ENCODE measurements at places on chromosomes 3 and 15.
A peak's percentile ranks its signal among the peaks of the same experiment; 100 is the strongest.

DNA sequence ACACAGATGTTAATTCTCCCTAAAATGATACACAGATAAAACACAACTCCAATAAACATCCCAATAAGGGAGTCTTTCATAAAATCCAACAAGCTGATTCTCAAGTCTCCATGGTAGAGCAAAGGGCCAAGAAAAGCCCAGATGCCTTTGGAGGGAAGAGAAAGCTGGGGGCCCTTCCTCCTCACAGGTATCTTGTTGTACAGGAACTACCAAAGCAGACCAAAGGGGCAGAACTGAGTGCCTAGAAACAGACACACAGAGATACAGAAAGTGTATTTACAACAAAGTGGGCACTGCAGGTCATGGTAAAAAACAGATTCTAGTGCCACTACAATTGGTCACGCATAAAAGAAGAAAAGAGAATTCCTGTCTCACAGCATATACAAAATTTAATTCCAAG is 87.2 kb upstream of the NSMCE3 start:
- H3K4me3 ChIP-seq, result no peak overlapping the region
- H3K36me3 ChIP-seq, result no peaks in the 10 kb centered on the region
- no peak for DNase-seq
- H3K27ac ChIP-seq, result no peak overlapping the region
- H3K27me3 ChIP-seq, result peaks cover 5% of the 10 kb centered on the region

DNA sequence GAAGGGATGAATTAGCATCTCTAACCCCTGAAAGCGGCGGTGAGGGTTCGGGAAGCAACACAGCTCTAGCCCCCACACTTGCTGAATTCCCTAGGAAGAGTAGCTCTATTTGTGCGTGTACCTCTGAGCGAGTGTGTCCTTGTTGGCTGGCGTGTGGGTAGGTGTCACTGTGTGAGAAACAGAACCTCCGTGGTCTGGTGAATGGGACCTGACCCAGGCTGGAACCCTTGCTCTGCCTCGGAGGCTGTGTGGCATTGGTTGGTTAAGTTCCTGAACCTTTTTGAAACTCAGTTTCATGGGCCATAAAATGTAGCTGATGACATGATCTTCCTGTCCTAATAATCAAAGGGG is 414 bp upstream of the TMEM115 start:
- H3K4me1 ChIP-seq, result peaks cover 55% of the 10 kb centered on the region
- no peak overlapping the region for H3K4me3 ChIP-seq
- no peaks in the 10 kb centered on the region for H3K27me3 ChIP-seq
- DNase-seq, result no peak
- peaks cover 10% of the 10 kb centered on the region for H3K36me3 ChIP-seq

GRCh38 chr15:67564021-67564967 is 21.8 kb downstream of the MAP2K5 start:
- no peak overlapping the region for H3K4me3 ChIP-seq
- no peaks in the 10 kb centered on the region for H3K27me3 ChIP-seq
- no peaks in the 10 kb centered on the region for H3K4me1 ChIP-seq
- H3K27ac ChIP-seq, result no peak overlapping the region
- H3K36me3 ChIP-seq, result peaks cover 22% of the 10 kb centered on the region

DNA sequence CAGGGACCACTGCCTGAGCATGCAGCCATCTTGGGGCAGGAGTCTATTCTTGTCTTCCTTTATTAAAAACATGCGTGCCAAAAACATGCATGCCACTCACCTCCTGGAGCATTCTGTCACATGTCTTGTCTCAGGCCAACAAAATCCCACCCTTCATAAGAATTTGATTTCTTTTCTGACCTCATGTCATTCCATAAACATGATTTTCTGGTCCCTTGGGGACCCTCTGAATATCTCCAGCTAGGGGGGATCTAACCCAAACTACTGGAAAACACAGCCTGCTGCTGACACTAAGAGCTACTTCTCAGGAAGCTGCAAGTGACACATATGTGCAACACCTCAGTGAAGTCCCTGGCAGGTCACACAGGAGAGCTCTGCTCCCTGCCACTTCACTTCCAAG is 26.8 kb upstream of the NOX5 start:
- H3K4me3 ChIP-seq, result no peak overlapping the region
- peaks cover 18% of the 10 kb centered on the region for H3K4me1 ChIP-seq
- H3K36me3 ChIP-seq, result no peaks in the 10 kb centered on the region

- peak overlapping the region; percentile 56 for H3K4me3 ChIP-seq
- H3K4me1 ChIP-seq, result peaks cover 8% of the 10 kb centered on the region
- no peaks in the 10 kb centered on the region for H3K36me3 ChIP-seq
- no peaks in the 10 kb centered on the region for H3K27me3 ChIP-seq
- no peak overlapping the region for H3K27ac ChIP-seq
Observed at GRCh38 chr15:73972984-73973682, 19.0 kb downstream of the STOML1 start.

GRCh38 chr3:128874481-128875180 is 4.8 kb upstream of the ACAD9 start:
- H3K4me3 ChIP-seq, result no peak overlapping the region
- no peak overlapping the region for H3K27ac ChIP-seq
- peaks cover 10% of the 10 kb centered on the region for H3K4me1 ChIP-seq

DNA sequence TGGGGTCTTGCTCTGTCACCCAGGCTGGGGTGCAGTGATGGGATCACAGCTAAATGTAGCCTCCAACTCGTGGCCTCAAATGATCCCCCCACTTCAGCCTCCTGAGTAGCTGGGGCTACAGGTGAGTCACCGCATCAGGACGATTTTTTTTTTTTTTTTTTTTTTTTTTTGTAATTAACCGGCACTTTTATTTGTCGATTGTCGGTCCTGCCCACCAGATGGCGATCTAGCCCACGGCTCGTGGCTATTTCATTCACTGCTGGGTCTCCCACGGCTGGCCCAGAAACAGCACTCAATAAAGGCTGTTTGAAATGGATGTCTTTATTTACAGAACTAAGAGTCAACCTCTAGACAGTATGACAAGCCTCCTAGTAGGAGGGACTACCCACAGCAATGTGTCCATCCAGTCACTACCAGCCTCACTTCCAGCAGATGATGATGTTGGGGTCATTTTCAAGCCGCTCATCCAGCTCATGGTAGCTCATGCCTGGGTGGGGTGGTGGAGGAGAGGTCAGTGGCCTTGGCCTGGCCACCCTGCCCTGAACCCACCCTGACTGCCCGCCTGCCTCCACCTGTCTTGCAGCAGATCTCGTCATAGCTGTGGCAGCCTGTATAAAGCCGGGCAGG is 1.8 kb upstream of the ZMYND10 start:
- no peaks in the 10 kb centered on the region for H3K27me3 ChIP-seq
- no peak overlapping the region for H3K4me3 ChIP-seq
- no peak for DNase-seq
- H3K36me3 ChIP-seq, result no peaks in the 10 kb centered on the region

DNA sequence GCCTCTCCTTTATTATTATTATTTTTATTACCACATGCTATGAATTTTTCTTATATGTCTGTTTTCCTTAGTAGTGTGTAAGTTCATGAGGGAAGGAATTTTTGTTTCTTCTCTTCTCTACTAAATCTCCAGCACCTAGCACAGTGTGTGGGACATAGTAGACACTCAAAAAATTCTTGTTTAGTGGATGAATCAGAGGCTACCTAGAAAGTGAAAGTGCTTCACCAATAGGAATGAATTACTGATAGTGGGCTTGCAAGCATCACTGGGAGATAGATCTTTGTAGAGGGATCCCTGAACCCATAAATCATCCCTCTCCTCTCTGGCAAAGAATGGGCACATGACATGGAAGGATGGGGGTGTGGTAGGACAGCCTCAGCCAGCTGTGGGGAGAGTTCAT is 8.5 kb downstream of the SPTBN5 start:
- H3K4me3 ChIP-seq, result no peak overlapping the region
- H3K27me3 ChIP-seq, result peaks cover 17% of the 10 kb centered on the region
- no peak for DNase-seq

GRCh38 chr3:113516115-113516505 is 1.2 kb upstream of the SPICE1 start:
- H3K27ac ChIP-seq, result no peak overlapping the region
- H3K27me3 ChIP-seq, result peaks cover 25% of the 10 kb centered on the region
- H3K36me3 ChIP-seq, result no peaks in the 10 kb centered on the region
- H3K4me3 ChIP-seq, result no peak overlapping the region
- DNase-seq, result no peak

GRCh38 chr3:24503616-24504113 is 9.0 kb upstream of the THRB start:
- H3K27me3 ChIP-seq, result no peaks in the 10 kb centered on the region
- H3K27ac ChIP-seq, result no peak overlapping the region
- no peaks in the 10 kb centered on the region for H3K36me3 ChIP-seq
- peaks cover 7% of the 10 kb centered on the region for H3K4me1 ChIP-seq

GRCh38 chr3:71369701-71370391 is 213.7 kb downstream of the FOXP1 start:
- DNase-seq, result no peak
- no peak overlapping the region for H3K27ac ChIP-seq
- H3K27me3 ChIP-seq, result no peaks in the 10 kb centered on the region
- H3K36me3 ChIP-seq, result no peaks in the 10 kb centered on the region
- peaks cover 13% of the 10 kb centered on the region for H3K4me1 ChIP-seq

DNA sequence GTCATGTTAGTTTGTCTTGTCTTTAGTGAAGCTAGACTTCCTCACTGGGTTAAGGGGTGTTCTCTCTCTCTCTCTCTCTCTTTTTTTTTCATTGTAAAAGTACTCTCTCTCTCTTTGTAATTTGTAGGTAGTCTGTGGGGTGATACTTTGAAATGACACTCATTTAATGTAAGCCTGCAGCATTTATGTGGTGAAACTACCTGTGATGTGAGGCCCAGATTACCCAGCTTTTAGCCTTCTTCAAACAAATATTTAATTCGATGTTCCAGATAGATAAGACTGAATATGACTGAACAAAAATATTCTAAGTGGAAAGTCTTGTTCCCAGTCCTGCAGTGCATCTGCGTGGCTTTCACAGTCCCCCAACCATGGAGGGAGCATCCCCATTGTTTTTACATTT is 49.7 kb downstream of the SQOR start:
- peaks cover 100% of the 10 kb centered on the region for H3K36me3 ChIP-seq
- no peaks in the 10 kb centered on the region for H3K4me1 ChIP-seq
- H3K27me3 ChIP-seq, result no peaks in the 10 kb centered on the region
- no peak overlapping the region for H3K27ac ChIP-seq
- no peak overlapping the region for H3K4me3 ChIP-seq

GRCh38 chr3:42501321-42501680 is 1.1 kb upstream of the VIPR1 start:
- DNase-seq, result no peak
- peak overlapping the region; percentile 50 for H3K4me3 ChIP-seq
- peaks cover 20% of the 10 kb centered on the region for H3K4me1 ChIP-seq
- H3K27ac ChIP-seq, result no peak overlapping the region

DNA sequence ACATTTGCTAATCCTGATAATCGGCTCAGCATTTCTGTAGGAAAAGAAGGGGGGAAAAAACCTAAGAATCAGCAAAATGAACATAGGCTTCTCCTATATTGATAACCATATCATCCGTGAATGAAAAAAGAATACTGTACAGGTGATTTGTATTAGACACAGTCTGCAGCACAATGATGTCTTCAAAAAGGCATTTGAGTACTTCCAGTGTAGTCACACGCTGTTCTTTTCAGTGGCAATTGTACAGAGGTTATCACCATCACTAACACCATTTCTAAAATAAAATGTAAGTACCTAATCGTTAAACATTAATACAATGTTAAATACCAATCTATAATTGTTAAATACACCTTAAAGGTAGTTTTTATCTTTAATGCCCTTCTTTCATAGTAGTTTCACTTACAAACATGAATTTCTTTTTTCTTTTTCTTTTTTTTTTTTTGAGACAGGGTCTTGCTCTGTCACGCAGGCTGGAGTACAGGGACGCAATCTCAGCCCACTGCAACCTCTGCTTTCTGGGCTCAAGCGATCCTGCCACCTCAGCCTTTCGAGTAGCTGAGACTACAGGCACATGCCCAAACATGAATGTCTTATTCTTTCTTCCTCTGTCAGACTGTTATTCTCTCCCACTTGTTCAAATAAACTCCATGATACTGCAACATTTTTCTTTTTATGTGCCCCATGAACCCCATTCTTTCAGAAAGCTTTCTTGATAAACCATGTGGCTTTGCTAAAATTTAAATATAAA is 18.4 kb downstream of the GOLGB1 start:
- H3K27ac ChIP-seq, result no peak overlapping the region
- H3K36me3 ChIP-seq, result peaks cover 38% of the 10 kb centered on the region
- DNase-seq, result no peak

GRCh38 chr15:45804028-45804427 is 169.2 kb downstream of the SQOR start:
- H3K4me1 ChIP-seq, result no peaks in the 10 kb centered on the region
- H3K36me3 ChIP-seq, result no peaks in the 10 kb centered on the region
- no peak for DNase-seq
- H3K27me3 ChIP-seq, result no peaks in the 10 kb centered on the region
- H3K4me3 ChIP-seq, result no peak overlapping the region

GRCh38 chr3:61136191-61136590 is 115.1 kb downstream of the FHIT start:
- H3K27ac ChIP-seq, result no peak overlapping the region
- no peaks in the 10 kb centered on the region for H3K4me1 ChIP-seq
- H3K27me3 ChIP-seq, result no peaks in the 10 kb centered on the region
- no peak overlapping the region for H3K4me3 ChIP-seq
- no peaks in the 10 kb centered on the region for H3K36me3 ChIP-seq

- no peak overlapping the region for H3K4me3 ChIP-seq
- no peaks in the 10 kb centered on the region for H3K36me3 ChIP-seq
- no peaks in the 10 kb centered on the region for H3K27me3 ChIP-seq
Observed at GRCh38 chr15:101207867-101208288, 44.0 kb downstream of the CHSY1 start.

DNA sequence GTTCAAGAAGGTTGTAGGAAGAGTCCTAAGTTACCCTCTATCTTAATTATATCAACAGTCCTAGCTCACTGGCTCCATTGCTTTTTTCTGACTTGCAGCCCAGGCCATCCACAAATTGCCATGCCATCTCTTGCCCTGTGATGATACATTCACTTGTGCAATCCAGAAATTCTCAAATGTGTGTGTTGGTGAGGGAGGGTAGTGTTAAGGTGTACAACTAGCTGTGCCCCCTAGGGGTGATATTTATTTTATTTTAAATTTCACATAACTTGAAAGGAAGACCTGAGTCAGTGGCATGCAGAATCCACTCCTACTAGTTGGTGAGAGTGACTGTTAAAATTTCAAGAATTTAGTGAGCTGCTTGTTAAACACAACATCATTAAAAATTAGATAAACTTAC is 156.1 kb upstream of the ANKRD28 start:
- no peaks in the 10 kb centered on the region for H3K36me3 ChIP-seq

DNA sequence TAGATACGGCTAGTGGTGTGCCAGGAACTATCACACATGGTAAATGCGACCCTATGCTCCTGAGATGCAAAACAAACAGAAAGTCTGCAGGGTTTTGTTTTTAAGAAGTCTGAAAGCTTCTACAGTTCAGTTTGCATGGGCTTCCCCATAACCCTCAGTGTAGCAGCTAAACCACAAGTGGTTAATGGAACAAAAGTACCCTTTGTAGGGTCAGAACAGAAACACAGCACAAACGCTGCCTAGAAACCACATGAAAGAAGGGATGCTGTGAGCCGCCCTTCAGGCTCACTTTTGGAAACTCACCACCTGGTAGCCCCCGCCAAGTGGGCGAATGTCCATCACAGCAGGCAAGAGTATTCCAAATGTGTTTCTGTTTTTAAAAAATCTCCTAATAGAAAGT is 46.2 kb downstream of the CTDSPL start:
- no peaks in the 10 kb centered on the region for H3K27me3 ChIP-seq
- no peak overlapping the region for H3K4me3 ChIP-seq
- H3K4me1 ChIP-seq, result no peaks in the 10 kb centered on the region
